ENCODE measurements at places on chromosomes 5 and 9.
A peak's percentile ranks its signal among the peaks of the same experiment; 100 is the strongest.

DNA sequence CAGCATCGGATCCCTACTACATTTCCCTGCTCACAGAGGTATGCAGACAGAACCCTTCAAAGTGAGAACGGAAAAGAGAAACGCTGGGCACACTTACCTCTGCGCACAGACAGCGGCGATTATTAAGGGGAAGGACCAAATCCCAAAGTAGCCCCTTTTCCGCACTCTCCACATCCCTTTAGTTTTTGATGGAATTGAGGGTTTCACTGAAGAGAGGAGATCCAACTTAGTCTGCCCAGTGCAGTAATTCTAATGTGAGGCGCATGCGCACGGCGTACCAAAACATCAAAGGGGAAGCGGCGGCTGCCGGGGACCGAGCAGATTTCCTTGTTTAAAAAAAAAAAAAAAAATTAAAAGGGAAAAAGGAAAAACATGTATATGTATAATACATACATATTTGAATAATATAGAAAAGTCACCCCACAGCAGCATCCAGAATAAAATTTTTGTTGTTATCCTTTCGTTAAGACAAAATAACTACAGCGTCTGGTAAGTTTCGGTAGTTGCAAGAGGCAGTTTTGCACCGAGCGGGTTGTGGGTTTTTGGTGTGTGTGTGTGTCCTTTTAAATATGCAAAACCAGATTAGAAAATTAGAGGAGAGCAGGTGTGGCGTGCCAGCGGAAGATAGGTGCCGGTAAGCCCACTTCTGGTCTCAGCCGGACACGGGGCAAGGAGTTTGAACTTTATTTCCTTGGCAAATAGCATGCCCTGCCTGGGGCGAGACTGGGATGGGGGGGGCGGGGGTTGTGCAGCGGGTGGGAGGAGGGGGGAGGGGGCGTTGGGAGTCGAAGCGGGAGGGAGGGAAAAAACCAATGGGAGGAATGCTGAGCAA lies at the start of gene GABRB2:
GABRB2 (minus strand) TSS at position 256 of the 832 bp plus-strand sequence; CDS start at position 174, 82 bp downstream.
- DNase-seq: peak; percentile 26

DNA sequence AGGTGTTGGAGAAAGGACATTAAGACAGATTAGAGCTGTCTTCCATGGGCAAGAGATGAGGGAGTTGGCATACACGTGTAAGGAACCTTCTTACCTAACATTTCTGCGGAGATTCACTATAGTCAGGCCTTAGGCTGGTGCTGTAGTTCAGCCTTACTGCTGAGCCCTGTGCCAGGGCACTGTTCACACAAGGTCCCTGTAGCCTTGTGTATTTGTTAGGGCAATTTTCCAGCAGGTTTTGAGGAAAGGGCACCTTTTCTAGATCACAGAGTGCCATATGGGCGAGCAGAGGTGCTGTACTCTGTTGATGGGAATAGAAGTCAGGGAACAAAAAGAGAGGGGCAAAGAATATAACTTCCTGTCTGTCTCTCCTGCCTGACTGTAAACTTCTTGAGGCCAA lies 15.6 kb downstream of the PALM2AKAP2 start:
- DNase-seq: no peak

GRCh38 chr5:30849931-30850710 lies 343.4 kb upstream of the CDH6 start:
- DNase-seq: no peak

GRCh38 chr5:170503990-170504596 lies at the start of gene KCNIP1:
Gene KCNIP1 (plus strand): TSS chr5:170504020.
- DNase-seq: no peak

DNA sequence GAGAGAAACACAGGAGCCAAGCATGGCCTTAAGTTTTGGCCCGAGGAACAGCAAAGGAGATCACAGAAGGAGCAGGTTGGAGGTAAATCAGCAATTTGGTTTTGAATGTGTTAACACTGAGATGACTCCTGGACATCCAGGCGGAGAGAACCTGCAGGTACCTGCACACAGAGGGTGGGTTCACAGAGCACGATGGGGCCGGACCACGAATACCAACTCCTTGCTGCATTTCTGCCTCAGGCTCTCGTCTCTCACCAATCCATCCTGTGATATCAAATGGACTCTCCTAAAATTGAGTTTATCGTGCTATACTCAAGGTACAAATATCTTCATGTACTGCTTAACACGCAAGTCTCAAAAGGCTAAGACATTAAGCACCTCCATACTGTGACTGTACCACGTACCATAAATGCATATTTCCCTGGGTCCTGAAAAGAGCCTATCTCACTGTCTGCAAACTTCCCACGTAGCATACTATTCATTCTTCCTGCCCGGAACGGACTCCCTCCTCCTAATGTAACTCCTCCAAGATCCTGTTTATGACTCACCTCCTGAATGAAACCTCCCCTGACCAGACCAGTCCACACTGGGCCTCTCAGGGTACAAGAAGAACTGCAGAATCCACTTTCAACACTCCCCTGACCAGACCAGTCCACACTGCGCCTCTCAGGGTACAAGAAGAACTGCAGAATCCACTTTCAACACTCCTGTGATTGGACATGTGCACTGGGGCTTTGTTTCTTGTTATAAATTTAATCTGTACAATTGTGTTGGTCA lies 380.8 kb upstream of the RFX3 start:
- DNase-seq: no peak

DNA sequence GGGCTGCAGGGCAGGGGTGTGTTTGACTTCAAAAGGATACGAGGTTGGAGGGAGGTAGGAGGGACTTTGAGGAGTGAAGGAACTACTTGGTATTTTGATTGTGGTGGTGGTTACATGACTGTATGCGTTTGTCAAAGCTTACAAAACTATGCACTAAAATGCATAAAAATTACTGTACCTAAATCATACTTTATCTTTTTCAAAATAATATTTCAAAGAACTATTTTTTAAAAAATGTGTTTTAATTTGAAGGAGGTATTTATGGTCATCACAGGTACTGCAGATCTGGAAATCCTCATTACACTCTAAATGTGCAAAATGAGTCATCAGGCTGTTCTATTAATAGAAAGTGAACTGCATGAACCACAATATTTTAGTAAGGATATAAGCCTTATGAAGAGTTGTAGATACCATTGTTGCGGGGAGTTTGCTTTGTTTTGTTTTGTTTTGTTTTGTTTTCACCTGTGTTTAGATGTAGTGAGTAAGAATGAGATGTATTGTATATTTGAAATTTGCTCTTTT lies 116.9 kb downstream of the ARRDC3 start:
- no peak for DNase-seq

- no peak for DNase-seq
Measured at GRCh38 chr9:133728856-133729616, 9.1 kb downstream of the SARDH start.

DNA sequence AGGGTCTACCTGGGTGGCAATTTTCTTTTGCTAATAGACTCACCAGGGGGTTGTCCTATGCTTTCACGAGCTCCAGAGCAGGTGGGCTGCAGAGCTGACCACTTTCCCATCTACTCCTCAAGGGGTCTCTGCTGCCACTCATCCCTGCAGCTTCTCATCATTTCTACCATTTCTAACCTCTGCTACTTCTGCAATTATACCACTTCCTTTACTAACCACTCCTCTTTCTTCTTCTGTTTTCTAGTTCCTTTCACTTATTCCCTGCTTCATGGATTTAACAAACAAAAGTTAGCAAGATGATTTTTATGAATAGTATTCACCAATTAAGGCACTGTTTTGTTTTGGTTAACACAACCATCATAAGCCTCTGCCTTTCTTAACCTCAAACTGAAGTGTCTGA lies 34.5 kb upstream of the NIPBL start:
- no peak for DNase-seq
